T47D (cell line): ENCODE measurements at places on chromosomes 2 and 18.

GRCh38 chr2:229081411-229081810 is 189.7 kb downstream of the PID1 start:
- DNase-seq: no peak

DNA sequence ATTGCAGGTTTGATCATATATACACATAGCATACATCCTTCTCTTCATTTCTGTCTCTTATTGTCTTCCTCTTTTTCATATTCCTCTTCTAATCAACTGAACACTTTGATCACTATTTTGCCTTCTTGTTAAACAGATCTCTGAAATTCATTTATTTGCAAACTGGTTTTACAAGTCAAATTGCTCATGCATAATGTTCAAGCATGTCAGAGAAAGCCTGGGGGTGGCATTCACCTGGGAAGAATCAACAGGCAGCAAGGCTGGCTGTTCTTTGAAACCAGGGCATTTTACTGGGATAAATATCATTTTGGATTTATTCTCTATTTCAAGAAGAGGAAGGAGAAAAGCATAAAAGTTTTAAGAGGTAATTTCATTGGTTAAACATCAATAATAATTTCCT is 66.9 kb upstream of the LRATD1 start:
- DNase-seq: no peak

GRCh38 chr18:12255626-12256026 is 1.5 kb downstream of the CIDEA start:
- DNase-seq: peak; percentile 48

DNA sequence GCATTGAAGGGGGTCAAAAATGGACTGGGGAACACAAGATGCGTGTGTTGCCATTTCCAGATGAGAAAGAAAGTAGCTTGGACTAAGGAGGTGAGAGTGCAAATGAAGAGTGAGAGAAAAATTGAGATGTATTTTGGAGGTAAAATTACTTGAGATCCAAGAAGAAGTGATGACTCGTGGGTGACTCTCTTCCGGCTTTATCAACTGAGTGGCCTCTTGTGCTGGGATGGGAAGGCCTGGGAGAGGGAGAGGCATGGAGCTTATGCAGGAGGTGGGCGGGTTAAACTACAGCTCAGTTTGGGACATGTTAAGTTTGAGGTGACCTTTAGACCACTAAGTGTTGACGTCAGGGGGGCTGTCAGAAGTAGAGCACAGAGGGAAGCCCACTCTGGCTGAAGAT is 34.9 kb downstream of the SULT1C2 start:
- DNase-seq: no peak

DNA sequence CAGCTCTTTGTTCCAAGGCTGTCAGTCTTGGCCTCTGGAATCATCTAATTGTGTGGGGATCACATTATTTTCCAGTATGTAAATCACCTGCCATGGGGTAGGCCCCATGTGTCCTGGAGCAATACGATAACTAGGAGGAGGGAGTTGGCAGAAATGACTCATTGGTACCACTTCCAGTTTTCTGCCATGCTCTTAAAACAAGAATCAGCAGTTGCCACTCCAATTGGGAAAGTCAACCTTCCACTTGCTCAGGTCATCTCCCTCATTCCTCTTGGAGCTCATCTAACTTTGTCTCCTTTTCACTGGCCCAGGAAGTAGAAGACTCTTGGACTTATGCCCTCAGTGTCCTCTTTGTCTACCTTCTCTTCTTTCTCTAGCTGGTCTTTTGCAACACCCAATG is 487.0 kb downstream of the SLC4A3 start:
- no peak for DNase-seq

DNA sequence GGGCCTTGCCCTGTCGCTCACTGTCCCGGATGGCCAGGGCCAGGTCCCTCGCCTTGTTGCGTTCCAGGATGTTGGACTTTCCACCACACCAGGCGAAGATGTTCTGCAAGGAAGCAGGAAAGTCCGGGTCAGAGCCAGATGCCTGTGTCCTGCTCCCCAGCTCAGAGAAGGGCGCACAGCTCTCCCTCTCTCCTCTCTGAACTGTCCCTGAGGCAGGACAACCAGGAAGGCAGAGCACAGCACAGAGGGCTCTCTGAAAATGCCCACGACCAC is 11.0 kb downstream of the CAPG start:
- no peak for DNase-seq

GRCh38 chr2:233831011-233831721 is 23.2 kb downstream of the HJURP start:
- DNase-seq: no peak

DNA sequence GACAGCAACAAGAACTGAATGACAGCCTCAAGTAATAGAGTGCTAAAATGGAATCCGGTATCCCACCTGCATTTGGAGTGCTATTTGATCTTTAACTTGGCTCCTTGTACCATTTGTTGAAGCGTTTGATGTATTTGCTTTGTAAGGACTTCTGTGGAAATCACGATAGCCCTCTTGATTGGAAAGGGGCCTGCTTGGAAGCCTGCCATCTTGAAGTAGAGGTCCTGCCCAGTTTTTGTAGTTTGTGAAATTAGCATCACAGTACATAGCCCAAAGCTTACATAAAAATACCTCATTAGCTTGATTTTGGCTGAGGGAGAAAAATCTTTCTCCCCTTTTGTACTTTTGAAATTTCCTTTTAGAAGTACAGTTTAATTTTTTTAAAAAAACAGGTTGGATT is 2.7 kb downstream of the CDCA7 start:
- DNase-seq: no peak
